Breast epithelium (tissue), 4 donors: ENCODE measurements at places on chromosomes 2 and 18. TPM values are rescaled to one million over a fixed set of nuclear protein-coding genes. Genes with fewer than 3 reads are reported as not detected.
A peak's percentile ranks its signal among the peaks of the same experiment; 100 is the strongest.

GRCh38 chr2:161416708-161417437 is 776 bp downstream of the TBR1 start:
- no peak for DNase-seq

DNA sequence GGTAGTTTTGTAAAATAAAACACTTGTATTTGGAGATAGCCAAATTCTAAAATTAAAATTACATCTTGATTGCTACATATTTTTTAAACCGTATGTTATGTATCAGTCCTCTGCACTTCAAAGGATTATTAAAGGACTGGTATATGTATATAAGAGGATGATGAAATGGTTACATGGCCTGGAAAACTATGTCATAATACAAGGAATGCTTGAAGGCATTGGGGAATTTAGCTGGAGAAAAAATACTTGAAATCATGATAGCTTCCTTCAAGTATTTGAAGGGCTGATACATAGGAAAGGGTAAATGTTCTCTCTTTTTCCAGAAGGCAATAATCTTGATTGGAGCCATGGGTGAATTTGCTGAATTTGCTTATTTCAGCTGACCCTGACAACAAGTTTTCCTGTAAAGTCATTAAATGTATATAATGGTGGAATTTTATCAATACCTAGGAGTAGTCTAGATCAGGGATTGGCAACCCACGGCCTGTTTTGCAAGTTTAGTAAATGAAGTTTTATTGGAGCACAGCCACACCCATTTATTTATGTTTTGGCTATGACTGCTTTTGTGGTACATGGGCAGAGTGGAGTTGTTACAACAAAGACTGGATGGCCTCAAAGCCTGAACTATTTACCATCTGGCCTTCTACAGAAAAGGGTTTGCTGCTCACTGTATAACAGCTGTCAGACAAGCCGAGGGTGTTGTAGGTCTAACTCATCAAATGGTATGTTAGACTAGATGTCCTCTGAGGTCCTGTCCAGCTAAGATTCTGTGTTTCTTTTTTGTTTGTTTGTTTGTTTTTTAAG is 34.4 kb downstream of the ACYP2 start:
- DNase-seq = no peak

DNA sequence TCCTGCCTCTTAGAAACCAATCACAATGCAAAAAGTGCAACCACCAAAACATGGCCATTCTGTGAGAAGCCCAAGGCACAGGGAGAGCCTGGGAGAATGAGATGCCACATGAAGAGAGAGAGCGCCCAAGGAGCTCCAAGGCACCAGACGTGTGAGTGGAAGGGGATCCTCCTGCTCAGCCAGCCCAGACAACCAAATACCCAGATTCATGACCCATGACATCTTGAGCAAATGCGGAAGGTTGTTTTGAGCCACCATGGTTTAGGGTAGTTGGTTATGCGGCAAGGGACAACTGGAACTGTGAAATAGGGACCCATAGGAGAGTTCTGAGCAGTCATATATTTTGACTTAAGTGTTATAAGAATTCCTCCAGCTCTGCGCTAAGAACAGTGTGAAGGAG is 7.0 kb downstream of the AFF3 start:
- DNase-seq = no peak

GRCh38 chr2:143934626-143935481 is 585.1 kb downstream of the ZEB2 start:
- no peak for DNase-seq

DNA sequence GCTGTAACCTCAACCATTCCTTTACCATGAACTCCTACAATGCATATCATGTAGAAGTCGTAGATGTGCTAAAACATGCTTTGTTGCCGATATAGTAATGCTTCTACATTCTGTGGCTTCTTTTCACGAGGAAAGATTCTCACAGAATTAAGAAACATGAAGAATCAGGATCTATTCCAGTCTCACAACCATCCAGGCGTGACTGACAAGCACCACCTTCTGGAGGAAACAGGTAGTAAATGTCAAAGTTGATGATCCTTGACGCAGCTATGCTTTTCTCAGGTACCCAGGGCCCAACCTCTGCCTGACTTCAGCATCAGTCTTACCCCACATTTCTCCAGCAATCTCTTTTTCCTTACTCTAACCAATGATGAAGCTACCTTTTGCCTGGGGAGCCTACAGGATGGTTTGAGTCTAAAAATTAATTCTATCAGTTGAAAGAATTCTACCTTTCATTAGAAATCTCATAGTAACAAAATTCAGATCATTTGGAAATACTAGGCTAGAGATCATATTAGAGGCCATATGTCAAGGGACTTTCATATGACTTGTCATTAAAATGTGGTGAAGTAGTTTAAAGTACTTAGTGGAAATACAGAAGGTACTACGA is 123.3 kb upstream of the RND3 start:
- DNase-seq = no peak

The ATP8B1 gene
- total RNA-seq = 45.1 TPM

DNA sequence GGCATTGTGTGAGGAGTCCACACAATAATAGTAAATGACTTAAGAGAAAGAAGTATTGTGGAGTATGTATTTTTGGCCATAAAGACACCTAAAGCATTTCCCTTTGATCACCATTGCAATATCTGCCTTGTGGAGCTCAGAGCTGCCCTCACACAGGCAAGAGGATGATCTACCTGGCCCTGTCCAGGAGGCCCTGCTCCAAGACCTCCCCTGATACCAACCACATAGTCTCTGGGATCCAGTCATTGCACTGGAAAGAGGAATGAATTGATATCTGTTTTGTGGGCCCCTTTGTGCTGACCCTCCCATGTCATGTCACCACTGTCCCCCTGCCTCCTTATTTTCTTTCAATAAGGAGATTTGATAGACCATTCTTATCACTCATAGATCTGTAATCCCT is 430.6 kb upstream of the TNP1 start:
- no peak for DNase-seq

The TMEFF2 gene
- not detected for total RNA-seq

The FAM117B gene
- 9.4 TPM for total RNA-seq

- DNase-seq = no peak
Measured at GRCh38 chr2:46136953-46137352, 160.3 kb upstream of the EPAS1 start.

The GPR155 gene
- total RNA-seq = 5.0 TPM

GRCh38 chr2:189685540-189686229 is 11.2 kb downstream of the ANKAR start:
- DNase-seq = no peak

GRCh38 chr2:18435426-18436037 is 124.9 kb downstream of the RDH14 start:
- no peak for DNase-seq

The ZNF519 gene
- 18.4 TPM for total RNA-seq

The TRAF3IP1 gene
- 12.1 TPM for total RNA-seq

GRCh38 chr2:176729706-176730569 is 460.7 kb downstream of the MTX2 start:
- peak; percentile 23 for DNase-seq

- no peak for DNase-seq
Measured at GRCh38 chr2:135055182-135055786, 3.2 kb downstream of the RAB3GAP1 start.

DNA sequence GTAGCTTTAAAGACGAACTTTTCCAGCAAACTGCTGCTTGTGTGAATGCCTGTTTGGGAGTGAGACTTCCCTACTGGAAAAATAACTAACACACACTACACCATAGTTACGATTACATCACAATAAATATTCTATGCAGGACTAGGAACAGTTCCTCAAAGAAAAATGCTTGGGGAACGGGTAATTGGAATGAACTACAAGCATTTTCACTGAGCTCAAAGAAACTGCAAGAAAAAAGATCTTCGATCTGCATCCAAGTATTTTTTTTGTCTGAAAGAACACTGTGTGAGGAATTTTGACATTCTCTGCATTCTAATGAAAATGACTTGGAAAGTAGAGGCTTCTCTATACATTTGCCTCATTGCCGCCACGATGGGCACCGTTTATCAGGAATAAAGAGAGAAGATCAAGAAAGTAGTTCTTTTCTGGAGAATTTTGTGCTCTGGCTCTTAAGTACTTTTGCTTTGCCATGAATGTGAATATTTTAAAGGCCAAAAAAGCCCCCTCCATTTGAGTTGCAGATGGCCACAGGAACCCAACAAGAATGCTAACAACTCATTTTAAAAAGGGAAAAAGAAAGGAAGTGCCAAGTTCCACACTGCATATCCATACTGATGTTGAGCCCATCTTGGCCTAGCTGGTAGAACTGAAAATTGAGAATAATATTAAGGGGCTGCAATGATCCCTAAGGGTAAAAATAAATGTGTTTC is 13.6 kb downstream of the LYPD1 start:
- no peak for DNase-seq

The GCG gene
- not detected for total RNA-seq

GRCh38 chr18:56165601-56166355 is 472.6 kb downstream of the TXNL1 start:
- DNase-seq = no peak

DNA sequence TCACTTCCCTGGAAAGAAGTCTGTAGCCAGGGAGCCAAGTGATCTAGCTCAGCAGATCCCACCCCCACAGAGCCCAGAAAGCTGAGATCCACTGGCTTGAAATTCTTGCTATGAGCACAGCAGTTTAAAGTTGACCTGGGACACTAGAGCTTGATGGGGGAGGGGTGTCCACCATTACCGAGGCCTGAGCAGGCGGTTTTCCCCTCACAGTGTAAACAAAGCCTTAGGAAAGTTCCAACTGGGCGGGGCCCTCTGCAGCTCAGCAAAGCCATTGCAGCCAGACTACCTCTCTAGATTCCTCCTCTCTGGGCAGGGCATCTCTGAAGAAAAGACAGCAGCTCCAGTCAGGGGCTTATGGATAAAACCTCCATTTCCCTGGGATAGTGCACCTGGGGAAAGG is 887.2 kb upstream of the LRATD1 start:
- no peak for DNase-seq

The GAL3ST2 gene
- total RNA-seq = 2.6 TPM

The CNGA3 gene
- total RNA-seq = under 0.01 TPM

GRCh38 chr2:100964681-100965169 is 37.4 kb upstream of the RPL31 start:
- no peak for DNase-seq

GRCh38 chr2:135662088-135662487 is 79.6 kb upstream of the UBXN4 start:
- no peak for DNase-seq

The DSG1 gene
- 2.6 TPM for total RNA-seq

DNA sequence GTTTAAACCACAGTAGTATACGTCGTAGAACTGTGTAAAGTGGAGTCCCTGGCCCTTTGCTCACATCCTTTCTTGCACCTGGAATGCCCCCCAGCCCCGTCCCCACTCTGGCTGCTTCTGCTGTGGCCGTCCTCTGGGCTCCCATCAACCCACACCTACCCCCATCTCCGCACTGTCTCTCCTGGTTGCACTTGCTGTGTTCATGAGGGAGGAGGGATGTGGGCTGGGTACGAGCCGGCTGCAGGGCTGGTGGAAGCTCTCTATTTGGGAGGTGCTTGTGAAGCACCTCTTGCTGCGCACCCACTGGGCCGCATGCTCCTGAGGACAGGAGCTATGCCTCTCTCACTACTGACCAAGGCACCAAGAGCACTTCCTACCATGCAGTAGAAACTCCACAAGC is 5.1 kb downstream of the OR6B3 start:
- no peak for DNase-seq

DNA sequence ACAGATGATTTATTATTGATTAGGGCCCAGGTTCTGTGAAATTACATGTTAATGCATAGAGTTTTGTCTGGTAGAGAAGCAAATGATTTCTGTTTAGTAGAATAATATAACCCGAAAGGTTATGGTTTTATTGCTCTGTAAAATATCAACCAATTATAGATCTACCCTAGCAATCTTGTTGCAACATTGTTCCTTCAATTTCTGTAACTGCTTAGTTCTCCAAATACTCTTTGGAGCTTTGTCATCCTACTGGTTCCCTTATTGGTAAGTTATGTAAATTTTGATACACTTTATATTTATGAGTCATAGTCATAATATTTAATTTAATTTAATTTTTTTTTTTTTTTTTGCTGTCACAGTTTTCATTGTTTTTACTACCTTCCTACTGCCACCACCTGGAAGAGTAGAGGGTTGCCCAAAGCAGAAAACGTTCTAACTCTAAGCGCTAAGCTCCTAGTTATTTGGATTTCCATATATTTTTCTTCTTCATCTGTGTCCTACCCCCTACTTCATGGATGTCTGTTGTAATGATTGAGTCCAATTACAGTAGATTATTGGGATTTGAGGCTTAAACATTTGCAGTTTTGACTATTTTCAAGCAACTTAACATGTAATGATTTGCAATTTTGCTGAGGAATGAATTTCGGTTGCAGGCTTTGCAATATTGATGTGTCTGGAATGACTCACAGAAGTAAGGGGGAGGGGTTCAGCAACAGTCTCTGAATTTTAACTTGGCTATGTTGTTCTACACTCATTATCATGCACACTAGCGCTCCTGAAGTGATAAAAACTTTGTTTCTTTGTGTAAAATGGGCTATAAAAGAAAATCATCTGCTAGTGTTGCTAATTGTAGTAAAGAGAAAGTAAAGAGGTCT is 51.1 kb downstream of the NABP1 start:
- no peak for DNase-seq

DNA sequence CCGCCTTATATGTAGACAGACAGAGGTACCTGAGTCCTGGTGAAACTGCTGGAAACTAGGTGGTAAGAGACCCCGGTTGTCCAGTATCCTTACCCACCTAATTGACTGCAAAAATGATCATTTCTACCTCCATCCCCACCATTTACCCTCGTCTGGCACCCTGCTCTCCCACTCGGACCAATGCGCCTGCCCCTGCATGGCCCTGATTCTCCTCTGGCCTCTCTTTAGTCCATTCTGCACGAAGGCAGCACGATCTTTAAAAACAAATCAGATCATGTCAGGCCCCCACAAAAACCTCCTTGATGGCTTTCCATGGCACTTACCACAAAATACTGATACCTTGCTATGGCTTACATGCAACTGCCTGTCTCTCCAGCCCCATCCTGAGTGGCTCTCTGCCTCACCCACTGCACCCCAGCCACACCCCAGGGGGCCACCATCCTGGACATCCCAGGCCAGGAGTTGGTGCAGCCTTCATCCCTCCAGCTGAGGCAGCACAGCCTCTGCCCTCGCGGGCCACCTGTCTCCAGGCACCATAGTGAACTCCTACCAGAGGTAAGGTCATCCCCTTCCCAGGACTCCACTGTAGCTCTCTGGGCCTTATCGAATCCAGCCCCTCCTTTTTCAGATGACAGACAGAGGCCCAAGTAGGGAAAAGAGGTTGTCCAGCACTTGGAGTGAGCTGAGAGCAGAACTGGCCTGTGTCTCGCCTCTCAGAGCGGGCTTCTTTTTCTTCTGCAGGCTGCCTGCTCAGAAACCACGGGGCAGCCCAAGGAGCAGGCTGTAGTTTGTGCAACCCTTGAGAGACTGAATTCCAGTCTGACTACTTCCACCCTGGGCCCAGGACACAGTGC is 12.3 kb upstream of the CIB4 start:
- DNase-seq = no peak
